ENCODE measurements at places on chromosomes 6 and 20. TPM values are rescaled to one million over a fixed set of nuclear protein-coding genes. Genes with fewer than 3 reads are reported as not detected.
A peak's percentile ranks its signal among the peaks of the same experiment; 100 is the strongest.

DNA sequence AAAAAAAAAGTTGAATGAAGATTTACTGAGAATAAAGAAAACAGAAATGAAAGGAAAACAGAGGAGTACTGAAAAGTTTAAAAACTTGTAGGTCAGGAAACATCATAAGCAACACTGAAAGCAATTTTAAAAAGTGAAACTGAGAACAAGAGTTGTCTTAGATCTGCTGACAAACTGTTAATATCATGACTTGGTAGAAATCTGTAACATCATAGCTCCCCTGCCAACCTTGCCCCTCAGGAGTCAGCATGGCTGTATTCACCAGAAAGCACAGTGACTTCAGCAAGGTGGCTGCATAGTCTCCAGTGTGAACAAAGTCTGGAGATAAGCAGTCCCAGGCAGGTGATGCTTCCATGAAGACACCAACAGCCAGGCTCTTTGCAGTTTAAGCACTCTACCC lies 5.3 kb downstream of the NAA20 start:
- DNase-seq: no peak

DNA sequence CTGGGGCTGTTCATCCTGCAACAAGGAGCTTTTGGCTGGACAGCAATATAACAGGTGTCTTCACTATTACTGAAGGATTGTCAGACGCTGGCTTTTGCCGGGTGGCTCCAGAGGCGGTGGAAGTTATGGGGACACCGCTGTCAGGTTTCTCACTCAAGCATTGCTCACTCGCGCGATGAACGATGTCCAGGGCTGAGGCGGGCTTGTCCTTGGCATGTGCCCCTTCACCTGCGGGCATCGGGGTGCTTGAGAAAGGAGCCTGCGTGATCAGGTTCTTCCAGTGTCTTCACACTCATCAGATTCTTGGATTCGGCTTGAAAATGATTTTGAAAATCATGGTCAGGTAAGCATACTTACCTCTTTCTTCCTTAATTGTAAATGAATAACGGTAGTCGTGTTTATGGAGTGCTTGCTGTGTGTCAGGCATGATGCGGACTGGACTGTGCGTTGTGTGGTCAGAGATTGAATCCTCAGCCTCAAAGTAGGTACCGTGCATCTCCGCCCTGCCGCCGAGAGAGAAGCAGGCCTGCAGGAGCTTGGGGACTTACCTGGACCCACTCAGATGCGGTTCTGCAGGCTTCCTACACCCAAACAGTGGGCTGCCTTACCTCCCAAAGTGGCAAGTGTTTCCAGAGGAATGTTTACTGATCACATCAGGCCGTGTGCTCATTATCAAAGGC lies 18.3 kb upstream of the PYGB start:
- no peak for DNase-seq

GRCh38 chr6:116405652-116406356 lies 35.1 kb downstream of the DSE start:
- DNase-seq: no peak

DNA sequence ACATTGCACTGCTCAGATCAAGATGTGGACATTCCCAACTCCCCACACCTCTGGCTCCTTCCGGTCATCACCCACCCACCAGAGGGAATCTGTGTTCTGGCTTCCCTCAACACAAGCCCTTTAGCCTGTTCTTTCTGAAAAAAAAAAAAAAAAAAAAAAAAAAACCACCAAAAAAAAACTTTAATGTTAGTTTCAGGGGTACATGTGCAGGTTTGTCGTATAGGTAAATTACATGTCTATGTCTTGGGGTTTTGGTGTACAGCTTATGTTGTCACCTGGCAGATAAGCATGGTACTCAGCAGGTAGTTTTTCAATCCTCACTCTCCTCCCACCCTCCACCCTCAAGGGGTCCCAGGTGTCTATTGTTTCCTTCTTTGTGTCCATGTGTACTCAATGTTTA lies 135.8 kb upstream of the FOXA2 start:
- no peak for DNase-seq

DNA sequence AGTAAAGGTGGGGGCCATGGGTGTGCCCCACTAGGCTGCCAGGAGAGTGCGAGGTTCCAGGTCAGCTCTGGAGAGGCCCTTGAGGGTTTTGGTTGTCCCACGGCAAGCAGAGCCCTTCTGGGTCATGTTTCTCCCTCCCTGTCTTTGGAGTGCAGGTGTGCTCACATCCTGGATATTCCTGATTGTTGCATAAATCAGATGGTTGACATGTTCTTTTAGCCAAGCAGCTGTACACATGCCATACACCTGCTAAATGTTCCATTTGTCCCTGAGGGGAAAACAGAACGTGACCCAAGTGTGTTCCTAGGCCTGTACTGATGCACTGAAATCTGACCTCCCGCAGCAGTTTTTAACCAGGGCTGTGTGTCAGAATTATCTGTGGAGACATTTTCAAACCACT lies 77.5 kb upstream of the BEND3 start:
- DNase-seq: no peak

DNA sequence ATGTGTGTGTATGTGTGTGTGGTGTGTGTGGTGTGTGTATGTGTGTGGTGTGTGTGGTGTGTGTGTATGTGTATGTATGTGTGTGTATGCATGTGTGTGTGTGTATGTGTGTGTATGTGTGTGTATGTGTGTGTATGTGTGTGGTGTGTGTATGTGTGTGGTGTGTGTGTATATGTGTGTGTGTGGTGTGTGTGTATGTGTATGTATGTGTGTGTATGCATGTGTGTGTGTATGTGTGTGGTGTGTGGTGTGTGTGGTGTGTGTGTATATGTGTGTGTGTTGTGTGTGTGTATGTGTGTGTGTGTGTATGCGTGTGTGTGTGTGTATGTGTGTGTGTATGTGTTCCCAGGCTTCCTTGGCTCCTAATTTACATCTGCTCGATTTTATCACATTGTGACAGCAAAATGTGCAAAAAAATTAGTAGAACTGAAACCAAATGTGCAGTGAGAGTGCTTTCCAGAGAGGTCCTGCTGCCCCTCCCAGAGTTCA lies 234.5 kb downstream of the BMP7 start:
- no peak for DNase-seq

- no peak for DNase-seq
Measured at GRCh38 chr6:167000759-167001158, 1.6 kb downstream of the CEP43 start.

DNA sequence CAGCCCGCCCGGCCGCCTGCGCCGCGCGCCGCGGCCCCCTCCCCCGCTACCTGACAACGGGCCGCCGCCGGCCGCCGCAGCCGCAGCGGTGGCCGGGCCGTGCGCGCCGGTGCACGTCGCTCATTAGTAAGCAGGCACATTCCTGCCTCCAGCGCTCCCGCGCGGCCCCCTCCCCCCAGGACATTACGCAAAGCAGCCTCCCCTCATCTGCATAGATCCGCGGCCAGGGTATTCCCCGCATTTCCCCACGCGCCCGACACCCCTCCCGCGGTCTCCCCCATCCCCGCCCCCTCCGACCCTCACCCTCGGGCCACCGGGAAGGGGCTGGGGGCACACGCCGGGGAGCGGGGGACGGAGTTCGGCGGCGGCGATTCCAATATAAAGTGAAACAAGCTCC lies at the start of gene HIVEP2:
HIVEP2 (minus strand) TSS at position 128 of the 397 bp plus-strand sequence. CDS start 170,438 bp downstream, outside the sequence.
- peak; percentile 93 for DNase-seq

- no peak for DNase-seq
Measured at GRCh38 chr6:63529498-63529897, 42.8 kb upstream of the LOC128125822 start.

DNA sequence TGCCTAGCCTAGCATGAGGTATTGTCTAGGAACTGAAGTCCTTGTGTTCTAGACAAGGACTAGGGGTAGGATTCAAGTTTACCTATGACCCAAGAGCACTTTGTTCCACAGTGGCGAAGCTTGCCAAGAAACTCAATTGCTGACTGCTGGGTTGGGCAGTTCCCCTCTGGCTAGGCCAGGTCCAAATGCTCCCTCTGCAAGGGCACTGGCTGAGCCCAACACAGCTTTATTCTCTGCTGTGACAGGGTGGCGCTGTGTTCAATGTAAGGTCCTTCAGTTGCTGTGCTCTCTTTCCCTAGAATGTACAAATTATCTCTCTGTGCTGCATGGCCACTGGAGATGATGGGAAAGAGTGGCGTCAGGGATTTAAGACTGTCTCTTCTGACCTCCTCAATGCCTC lies 950.8 kb downstream of the HACE1 start:
- no peak for DNase-seq

DNA sequence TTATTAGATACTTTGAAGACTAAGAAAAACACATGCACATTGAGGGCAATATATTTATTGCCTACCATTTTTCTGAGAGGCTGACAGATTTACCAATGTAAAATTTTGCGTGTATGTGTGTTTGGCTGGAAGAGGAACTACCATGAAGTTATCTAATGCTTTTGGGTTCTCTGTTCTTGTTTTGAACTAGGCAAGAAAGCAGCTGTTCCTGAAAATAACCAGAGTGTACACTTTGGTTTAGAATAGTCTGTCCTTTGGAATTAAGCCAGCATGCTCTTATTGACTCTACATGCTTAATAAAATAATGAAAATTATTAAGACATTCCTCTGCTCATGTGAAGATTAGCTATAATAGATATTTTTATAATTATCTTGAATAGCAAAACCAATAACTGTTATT lies 129.2 kb downstream of the MYB start:
- DNase-seq: no peak

GRCh38 chr6:99602520-99603420 lies 3.9 kb upstream of the PRDM13 start:
- peak; percentile 60 for DNase-seq

DNA sequence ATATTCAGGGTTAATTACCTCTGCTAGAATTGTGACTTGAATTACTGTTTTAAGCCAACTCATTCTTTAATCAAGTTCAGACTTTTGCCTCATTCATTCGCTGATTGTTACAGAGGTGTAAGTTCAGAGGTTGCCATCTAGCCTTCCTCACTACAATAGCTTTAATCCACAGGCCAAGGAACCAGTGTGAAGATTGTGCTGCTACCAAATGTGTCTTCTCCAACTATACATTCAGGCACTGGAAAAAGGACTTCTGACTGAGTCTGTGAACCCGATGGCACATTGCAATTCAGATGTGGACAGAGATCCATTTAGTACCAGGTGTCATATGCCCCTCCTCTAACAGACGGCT lies 111.2 kb upstream of the ADGRF1 start:
- DNase-seq: no peak

GRCh38 chr20:47546184-47547033 lies 44.7 kb downstream of the NCOA3 start:
- DNase-seq: no peak

GRCh38 chr6:75656479-75656878 lies 54.8 kb downstream of the SENP6 start:
- no peak for DNase-seq

GRCh38 chr6:150152891-150153876 lies 10.3 kb downstream of the PPP1R14C start:
- no peak for DNase-seq

GRCh38 chr20:64188682-64189529 lies 24.7 kb downstream of the MYT1 start:
- peak; percentile 79 for DNase-seq

- no peak for DNase-seq
Measured at GRCh38 chr6:37175332-37176267, 5.6 kb downstream of the PIM1 start.

Gene PROCR
- 20.7 TPM for polyA plus RNA-seq

Gene XKR7
- not detected for polyA plus RNA-seq

Gene NOX3
- not detected for polyA plus RNA-seq

Gene SCUBE3
- 2.5 TPM for polyA plus RNA-seq

Gene CEP162
- 4.6 TPM for polyA plus RNA-seq
